Colonic mucosa (tissue), 4 donors: ENCODE measurements at places on chromosomes 3 and 15. TPM values are rescaled to one million over a fixed set of nuclear protein-coding genes. Genes with fewer than 3 reads are reported as not detected.

GRCh38 chr3:35426366-35426958 is 212.9 kb upstream of the ARPP21 start:
- no peaks in the 10 kb centered on the region for H3K27me3 ChIP-seq
- H3K4me1 ChIP-seq: no peaks in the 10 kb centered on the region
- no peak for DNase-seq
- no peak overlapping the region for H3K4me3 ChIP-seq
- no peak overlapping the region for H3K27ac ChIP-seq
- no peaks in the 10 kb centered on the region for H3K36me3 ChIP-seq

GRCh38 chr15:48883699-48884098 is 5.8 kb downstream of the EID1 start:
- DNase-seq: no peak
- no peaks in the 10 kb centered on the region for H3K27me3 ChIP-seq
- no peak overlapping the region for H3K4me3 ChIP-seq
- no peaks in the 10 kb centered on the region for H3K36me3 ChIP-seq
- H3K4me1 ChIP-seq: no peaks in the 10 kb centered on the region

- DNase-seq: no peak
- no peaks in the 10 kb centered on the region for H3K27me3 ChIP-seq
- peaks cover 11% of the 10 kb centered on the region for H3K4me1 ChIP-seq
- H3K4me3 ChIP-seq: no peak overlapping the region
- no peak overlapping the region for H3K27ac ChIP-seq
Measured at GRCh38 chr3:52236424-52236886, 2.5 kb downstream of the TWF2 start.

DNA sequence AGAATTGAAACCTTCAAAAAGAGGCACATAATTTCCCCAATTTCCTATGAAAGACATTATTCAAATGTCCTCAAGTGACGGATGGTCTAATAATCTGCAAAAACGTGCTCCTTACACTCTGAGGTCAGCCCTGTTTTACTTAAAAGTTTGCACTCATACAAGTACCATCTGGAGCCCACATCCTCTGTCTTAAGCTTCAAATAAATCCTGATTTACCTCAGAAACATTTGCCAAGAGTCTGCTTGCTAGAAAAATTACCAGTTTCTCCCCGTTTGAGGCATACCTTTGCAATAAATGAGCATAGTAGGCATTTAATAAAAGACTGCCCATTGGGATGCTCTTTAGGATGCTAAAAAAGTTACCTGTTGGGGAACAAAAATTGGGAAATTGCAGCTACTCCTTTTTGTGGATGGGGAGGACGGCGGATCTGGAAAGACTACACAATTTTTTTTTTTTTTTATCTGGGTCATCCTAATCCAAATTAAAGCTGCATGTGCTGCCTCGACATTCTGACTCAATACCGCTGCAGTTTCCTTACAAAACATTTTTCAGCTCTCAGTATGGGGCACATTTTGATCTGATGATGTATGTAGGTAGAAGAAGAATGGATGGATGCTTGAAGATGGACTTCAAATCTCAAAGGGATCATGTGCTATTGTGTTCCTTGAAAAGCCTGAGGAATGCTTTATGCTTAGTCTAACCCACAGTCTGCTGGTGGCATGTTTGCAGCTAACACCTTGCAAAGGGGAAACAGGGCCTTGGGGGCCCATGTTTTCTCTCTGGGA is 233.7 kb upstream of the ADAMTS9 start:
- no peaks in the 10 kb centered on the region for H3K27me3 ChIP-seq
- no peaks in the 10 kb centered on the region for H3K36me3 ChIP-seq
- no peak for DNase-seq
- no peak overlapping the region for H3K27ac ChIP-seq
- H3K4me3 ChIP-seq: no peak overlapping the region
- H3K4me1 ChIP-seq: no peaks in the 10 kb centered on the region

DNA sequence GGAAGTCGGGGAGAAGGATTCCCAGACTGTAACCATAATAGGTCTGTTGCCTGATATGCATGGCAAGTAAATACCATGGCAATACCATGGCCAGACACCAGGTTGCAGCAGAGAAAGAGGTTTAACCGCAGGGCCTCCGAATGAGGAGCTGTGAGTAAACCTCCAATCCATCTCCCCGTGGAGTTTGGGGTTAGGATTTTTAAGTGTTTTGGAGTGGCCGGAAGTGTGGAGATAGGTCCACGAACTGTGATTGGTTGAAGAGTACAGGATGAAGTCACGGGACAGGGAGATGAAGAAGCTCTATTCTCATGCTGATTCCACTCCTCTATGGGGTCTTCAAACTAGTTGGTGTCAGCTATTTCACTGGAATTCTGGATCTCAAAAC is 127.9 kb downstream of the ST8SIA2 start:
- DNase-seq: peak; percentile 75
- H3K36me3 ChIP-seq: no peaks in the 10 kb centered on the region
- H3K4me3 ChIP-seq: no peak overlapping the region
- no peak overlapping the region for H3K27ac ChIP-seq

- no peaks in the 10 kb centered on the region for H3K36me3 ChIP-seq
- H3K4me3 ChIP-seq: no peak overlapping the region
- no peak overlapping the region for H3K27ac ChIP-seq
- H3K27me3 ChIP-seq: no peaks in the 10 kb centered on the region
- DNase-seq: no peak
- peaks cover 3% of the 10 kb centered on the region for H3K4me1 ChIP-seq
Measured at GRCh38 chr3:115789481-115789880, 166.2 kb downstream of the GAP43 start.

DNA sequence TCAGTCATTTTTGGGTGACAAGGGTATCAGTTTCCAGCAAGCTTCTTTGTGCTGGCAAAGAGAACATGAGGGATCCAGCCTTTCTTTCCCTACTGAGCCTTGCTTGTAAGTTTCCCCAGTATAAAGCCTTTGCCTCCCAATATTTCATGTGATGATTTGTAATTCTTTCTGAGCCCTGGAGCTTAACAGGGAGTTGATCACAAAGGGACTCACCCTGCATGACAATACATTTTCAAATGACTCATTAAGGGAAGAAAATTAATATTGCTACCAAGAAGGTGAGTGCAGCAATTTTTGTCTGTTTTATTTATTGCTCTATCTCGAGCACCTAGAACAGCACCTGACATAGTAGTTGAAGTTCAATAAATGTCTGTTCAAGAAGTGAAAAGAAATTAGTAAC is 27.7 kb downstream of the OXSM start:
- H3K27me3 ChIP-seq: no peaks in the 10 kb centered on the region
- H3K36me3 ChIP-seq: no peaks in the 10 kb centered on the region
- no peaks in the 10 kb centered on the region for H3K4me1 ChIP-seq
- no peak overlapping the region for H3K27ac ChIP-seq

DNA sequence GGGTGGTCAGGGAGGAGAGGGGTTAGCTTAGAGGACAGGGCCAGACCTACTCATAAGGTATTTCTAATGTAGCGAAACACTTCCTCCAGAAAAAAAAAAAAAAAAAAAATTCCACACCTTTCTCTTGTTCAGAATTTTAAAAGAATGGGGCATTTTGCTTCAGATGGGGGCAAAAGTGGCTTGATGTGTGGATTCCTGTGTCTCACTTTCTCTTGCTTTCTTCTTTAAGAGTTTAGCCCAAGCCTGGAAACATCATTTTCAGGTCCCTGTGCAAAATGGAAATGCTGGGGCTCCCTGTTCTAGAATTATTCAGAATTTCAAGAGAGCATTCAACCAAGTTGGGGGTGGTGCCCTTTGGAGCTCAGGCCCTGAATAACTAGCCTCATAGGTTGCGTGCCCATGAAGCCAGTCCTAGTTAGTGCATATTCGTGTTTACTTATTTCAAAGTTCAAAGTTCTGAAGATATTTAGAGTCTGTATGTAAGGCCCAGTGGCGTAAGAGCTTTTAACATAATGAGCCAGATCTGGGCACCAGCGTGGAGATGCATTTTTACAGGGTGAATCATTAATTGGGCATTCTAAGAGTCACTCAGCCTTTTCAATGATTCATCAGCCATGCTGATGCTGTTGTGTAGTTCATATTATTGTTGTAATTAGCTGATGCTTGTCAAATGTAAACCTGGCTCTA is 104.5 kb downstream of the RPLP1 start:
- H3K27ac ChIP-seq: peak overlapping the region; percentile 45
- H3K36me3 ChIP-seq: no peaks in the 10 kb centered on the region
- H3K4me1 ChIP-seq: peaks cover 4% of the 10 kb centered on the region
- no peak overlapping the region for H3K4me3 ChIP-seq
- H3K27me3 ChIP-seq: no peaks in the 10 kb centered on the region

- no peaks in the 10 kb centered on the region for H3K36me3 ChIP-seq
- no peak for DNase-seq
- H3K4me1 ChIP-seq: peaks cover 7% of the 10 kb centered on the region
- no peaks in the 10 kb centered on the region for H3K27me3 ChIP-seq
- no peak overlapping the region for H3K27ac ChIP-seq
- no peak overlapping the region for H3K4me3 ChIP-seq
Measured at GRCh38 chr3:72844436-72844993, 3.7 kb downstream of the SHQ1 start.

DNA sequence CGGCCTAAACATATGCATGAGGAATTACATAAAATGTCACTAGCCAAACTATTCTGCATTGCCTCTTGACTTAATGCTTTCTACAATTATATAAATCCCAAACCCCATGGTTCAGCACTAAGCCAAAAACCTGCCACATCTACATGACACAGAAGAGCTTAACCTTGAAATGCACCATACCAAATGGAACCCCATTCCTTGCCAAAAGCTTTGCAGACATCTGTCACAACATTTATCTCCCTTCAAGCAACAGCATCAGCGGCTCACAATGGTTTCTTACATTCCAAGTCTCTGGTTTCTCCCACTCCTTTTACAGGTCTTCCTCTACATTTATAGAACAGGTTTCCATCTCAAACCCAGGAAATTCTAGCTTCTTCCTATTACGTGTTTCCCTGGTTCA is 58.4 kb upstream of the GYG1 start:
- H3K27ac ChIP-seq: no peak overlapping the region
- H3K4me3 ChIP-seq: no peak overlapping the region
- no peaks in the 10 kb centered on the region for H3K4me1 ChIP-seq
- H3K36me3 ChIP-seq: no peaks in the 10 kb centered on the region
- no peaks in the 10 kb centered on the region for H3K27me3 ChIP-seq

- no peaks in the 10 kb centered on the region for H3K27me3 ChIP-seq
- H3K4me3 ChIP-seq: no peak overlapping the region
- DNase-seq: no peak
- no peak overlapping the region for H3K27ac ChIP-seq
- no peaks in the 10 kb centered on the region for H3K36me3 ChIP-seq
- H3K4me1 ChIP-seq: no peaks in the 10 kb centered on the region
Measured at GRCh38 chr3:76436894-76437293, 603.0 kb upstream of the ROBO2 start.

DNA sequence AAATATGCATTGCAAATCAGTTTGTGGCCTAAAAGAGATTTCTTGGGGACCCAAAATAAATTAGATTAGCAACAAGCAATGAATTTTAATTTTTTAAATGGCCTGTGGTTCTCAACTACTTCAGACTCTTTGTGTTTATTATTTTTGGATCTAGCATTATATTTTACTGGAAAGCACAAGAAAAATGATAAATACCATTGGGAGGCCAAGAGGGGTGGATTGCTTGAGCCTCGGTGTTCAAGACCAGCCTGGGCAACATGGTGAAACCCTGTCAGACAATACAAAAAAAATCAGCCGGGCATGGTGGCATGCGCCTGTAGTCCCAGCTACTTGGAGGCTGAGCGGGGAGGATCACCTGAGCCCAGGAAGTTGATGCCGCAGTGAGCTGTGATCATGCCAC is 13.6 kb downstream of the LACTB start:
- H3K4me1 ChIP-seq: no peaks in the 10 kb centered on the region
- no peak for DNase-seq
- H3K4me3 ChIP-seq: no peak overlapping the region
- no peaks in the 10 kb centered on the region for H3K27me3 ChIP-seq

- H3K36me3 ChIP-seq: no peaks in the 10 kb centered on the region
- DNase-seq: no peak
- no peak overlapping the region for H3K4me3 ChIP-seq
- H3K4me1 ChIP-seq: peaks cover 5% of the 10 kb centered on the region
Measured at GRCh38 chr3:61664105-61664482, 102.7 kb downstream of the PTPRG start.

GRCh38 chr3:48532271-48532976 is 24.2 kb downstream of the PFKFB4 start:
- no peaks in the 10 kb centered on the region for H3K36me3 ChIP-seq
- DNase-seq: no peak
- H3K4me3 ChIP-seq: no peak overlapping the region
- no peaks in the 10 kb centered on the region for H3K27me3 ChIP-seq
- H3K27ac ChIP-seq: no peak overlapping the region
- H3K4me1 ChIP-seq: no peaks in the 10 kb centered on the region

DNA sequence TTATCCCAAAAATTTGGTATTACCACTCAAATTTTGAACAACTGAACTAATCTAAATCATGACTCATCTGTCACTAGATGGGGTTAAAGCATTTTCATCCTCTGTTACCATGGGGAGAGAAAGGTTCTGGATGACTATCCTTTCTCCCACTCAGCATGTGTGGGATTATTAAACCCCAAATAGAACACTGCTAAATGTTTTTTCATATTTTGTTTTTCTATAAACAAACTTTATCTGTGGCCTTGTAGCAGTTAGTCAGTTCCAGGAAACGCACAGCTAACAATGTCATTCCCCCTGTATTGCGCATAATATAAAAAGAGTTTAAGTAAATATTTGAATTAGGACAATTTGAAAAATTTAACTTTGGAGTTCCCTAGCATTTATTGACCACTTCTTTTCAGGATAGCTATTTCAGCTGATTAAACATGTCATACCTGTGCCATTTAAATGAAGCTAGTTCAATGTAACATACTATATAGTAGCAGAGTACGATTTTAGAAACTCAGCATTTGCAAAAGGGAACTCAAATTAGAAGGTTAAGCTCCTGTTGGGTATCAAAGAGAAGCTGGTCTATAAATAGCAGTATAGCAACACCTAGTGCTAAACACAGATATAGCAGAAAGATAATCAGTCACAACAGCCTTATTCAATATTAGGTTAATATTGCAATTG is 9.2 kb upstream of the TMEM212 start:
- peaks cover 3% of the 10 kb centered on the region for H3K4me1 ChIP-seq
- H3K27me3 ChIP-seq: no peaks in the 10 kb centered on the region
- no peak overlapping the region for H3K4me3 ChIP-seq

GRCh38 chr15:77822631-77823230 is 190.0 kb upstream of the LINGO1 start:
- H3K27ac ChIP-seq: no peak overlapping the region
- no peaks in the 10 kb centered on the region for H3K4me1 ChIP-seq

GRCh38 chr15:91257746-91258414 is 157.8 kb downstream of the SV2B start:
- no peak overlapping the region for H3K27ac ChIP-seq
- no peaks in the 10 kb centered on the region for H3K36me3 ChIP-seq
- H3K4me3 ChIP-seq: no peak overlapping the region
- no peak for DNase-seq
- no peaks in the 10 kb centered on the region for H3K4me1 ChIP-seq

- DNase-seq: no peak
- H3K27ac ChIP-seq: peak overlapping the region; percentile 63
- H3K4me3 ChIP-seq: no peak overlapping the region
- no peaks in the 10 kb centered on the region for H3K27me3 ChIP-seq
- H3K4me1 ChIP-seq: no peaks in the 10 kb centered on the region
Measured at GRCh38 chr3:152197937-152198336, 70.8 kb upstream of the MBNL1 start.

PDIA3 gene
- 846 TPM for total RNA-seq

NANOGP8 gene
- not detected for total RNA-seq

XPC gene
- total RNA-seq: 14.7 TPM

CPNE9 gene
- total RNA-seq: not detected

PRR23B gene
- not detected for total RNA-seq

MORC1 gene
- not detected for total RNA-seq

PLAAT1 gene
- total RNA-seq: not detected

CALML4 gene
- total RNA-seq: 126 TPM

KLF15 gene
- 1.9 TPM for total RNA-seq

POLR2H gene
- total RNA-seq: 130 TPM

GOLGA6L1 gene
- not detected for total RNA-seq

TMEM212 gene
- total RNA-seq: not detected

LRTM1 gene
- not detected for total RNA-seq
